Ureter (tissue), 1 donor: ENCODE measurements at places on chromosomes 6 and 20. TPM values are rescaled to one million over a fixed set of nuclear protein-coding genes. Genes with fewer than 3 reads are reported as not detected.

Gene ARMC12
- 1.5 TPM for total RNA-seq

Gene ASIP
- 0.70 TPM for total RNA-seq

Gene LCA5
- total RNA-seq, result 5.8 TPM

Gene GSTA3
- total RNA-seq, result not detected

Gene RAB44
- 1.0 TPM for total RNA-seq

Gene OXT
- not detected for total RNA-seq

Gene TIAM2
- total RNA-seq, result 12.8 TPM

Gene MLN
- not detected for total RNA-seq

Gene GHRH
- total RNA-seq, result not detected

Gene TAGAP
- 4.9 TPM for total RNA-seq

Gene SLC16A10
- 1.8 TPM for total RNA-seq

Gene F13A1
- total RNA-seq, result 61.0 TPM

Gene PRICKLE4
- total RNA-seq, result 14.2 TPM

Gene MDFI
- 36.7 TPM for total RNA-seq

Gene TBXT
- not detected for total RNA-seq

Gene CCN6
- not detected for total RNA-seq

Gene KCNK16
- total RNA-seq, result not detected

Gene FAM50B
- 10.7 TPM for total RNA-seq

Gene NUDT3
- total RNA-seq, result 57.0 TPM

Gene RNF182
- 0.89 TPM for total RNA-seq

Gene DDX43
- 0.94 TPM for total RNA-seq

Gene CST2
- not detected for total RNA-seq

Gene OR2B6
- not detected for total RNA-seq

Gene SLC12A5
- not detected for total RNA-seq

Gene PNLDC1
- not detected for total RNA-seq

Gene B3GAT2
- total RNA-seq, result not detected

Gene C6orf47
- total RNA-seq, result 21.5 TPM

Gene SIRPD
- not detected for total RNA-seq

Gene RGS17
- 3.3 TPM for total RNA-seq

Gene TINAG
- not detected for total RNA-seq

Gene SCRT2
- not detected for total RNA-seq

Gene KHDC1L
- not detected for total RNA-seq

Gene HLA-DQA2
- 5.7 TPM for total RNA-seq
